SW 1271 (cell line): ENCODE measurements at places on chromosomes 2 and 18.

- DNase-seq = no peak
Measured at GRCh38 chr2:52976143-52976949, 791.3 kb upstream of the CHAC2 start.

DNA sequence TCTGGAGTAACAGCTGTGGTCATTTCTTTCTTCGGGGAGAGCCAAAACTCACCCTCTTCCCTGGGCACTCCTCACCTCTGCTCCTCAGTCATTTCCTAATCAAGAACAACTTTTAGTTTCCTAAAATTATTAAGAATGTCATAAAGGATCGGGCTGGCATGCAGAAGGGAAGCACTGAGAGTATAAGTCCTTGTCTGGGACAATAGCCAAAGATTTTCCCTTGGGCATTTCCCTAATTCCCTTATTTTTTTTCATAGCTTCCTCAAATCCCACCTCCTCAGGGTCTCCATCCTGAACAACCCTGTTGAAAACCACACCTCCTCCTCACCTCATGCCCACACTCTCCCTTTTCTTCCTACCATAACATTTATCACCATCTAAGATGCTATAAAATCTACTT, 115.0 kb downstream of the MREG start:
- no peak for DNase-seq

GRCh38 chr2:20717641-20718040, 50.7 kb downstream of the GDF7 start:
- DNase-seq = no peak

DNA sequence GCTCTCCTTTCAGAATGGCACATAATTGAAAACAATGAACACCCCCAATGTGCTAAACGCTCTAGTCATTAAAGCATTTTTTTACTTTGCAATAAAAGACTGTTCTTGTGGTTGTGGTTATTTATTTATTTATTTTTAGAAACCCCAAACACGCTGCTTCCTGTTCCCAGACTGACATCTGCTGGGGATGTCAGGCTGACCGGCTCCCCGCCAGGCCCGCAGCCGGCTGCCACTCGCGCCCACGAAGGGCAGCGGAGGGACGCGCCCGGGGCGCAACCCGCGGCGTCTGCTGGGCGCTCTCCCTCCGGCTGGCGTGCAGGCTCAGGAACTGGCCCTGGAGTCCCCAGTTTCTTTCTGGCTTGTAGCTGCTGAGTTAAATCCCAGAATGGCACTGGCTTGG, 83.1 kb upstream of the SP3 start:
- no peak for DNase-seq

GRCh38 chr2:37984589-37984988, 59.5 kb downstream of the RMDN2 start:
- peak; percentile 17 for DNase-seq

DNA sequence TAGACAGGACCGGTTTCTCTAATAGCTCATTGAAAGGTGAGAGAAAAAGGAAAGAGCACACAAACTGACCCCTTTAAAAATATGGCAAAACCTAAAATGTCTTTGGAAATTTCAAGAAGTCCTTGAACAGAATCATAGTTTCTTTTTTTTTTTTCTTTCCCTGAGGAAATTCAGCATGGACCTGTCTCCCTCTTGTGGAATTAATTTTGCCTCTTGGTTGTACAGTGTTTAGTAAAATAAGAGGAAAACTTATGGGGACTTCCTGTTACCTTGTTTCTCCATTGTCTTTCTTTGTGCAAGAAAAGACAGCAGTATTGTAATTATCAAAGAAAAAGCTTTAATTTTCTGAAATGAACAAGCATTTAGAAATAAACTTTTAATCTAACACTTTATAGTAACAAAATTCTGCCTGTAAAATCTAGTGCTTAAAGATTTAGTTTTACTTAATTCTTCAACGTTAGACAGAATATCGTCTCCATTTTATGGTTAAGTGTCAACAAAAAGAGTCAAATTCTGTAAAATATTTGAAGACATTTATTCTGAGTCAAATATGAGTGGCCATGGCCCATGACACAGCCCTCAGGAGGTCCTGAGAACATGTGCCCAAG, 176.3 kb upstream of the NABP1 start:
- DNase-seq = no peak

DNA sequence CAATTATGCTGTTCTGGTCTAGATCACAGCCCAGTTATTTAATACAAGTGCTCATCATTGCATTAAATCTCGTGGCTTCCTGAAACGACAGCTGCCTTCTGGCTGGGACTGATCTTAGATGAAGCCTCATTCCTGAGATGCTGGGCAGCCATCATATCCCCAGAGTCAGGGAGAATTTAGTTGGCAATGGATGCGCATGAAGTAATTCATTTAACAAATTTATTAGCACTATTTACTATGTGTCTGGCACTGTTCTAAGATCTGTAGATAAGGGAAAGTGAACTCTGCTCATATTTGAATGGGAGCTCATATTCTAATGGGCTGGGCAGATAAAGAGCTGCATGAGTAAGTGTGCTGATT, 244.7 kb downstream of the KCNS3 start:
- no peak for DNase-seq

GRCh38 chr18:75204269-75204731, 4.6 kb downstream of the PTGR3 start:
- no peak for DNase-seq

GRCh38 chr18:47883771-47884413, 46.6 kb downstream of the SMAD2 start:
- no peak for DNase-seq

GRCh38 chr18:13237641-13238040, 19.1 kb downstream of the LDLRAD4 start:
- DNase-seq = no peak

GRCh38 chr2:101107241-101107640, 43.9 kb downstream of the TBC1D8 start:
- no peak for DNase-seq

GRCh38 chr18:58671111-58671631, at the start of gene MALT1:
Gene MALT1 (plus strand): TSS chr18:58671465. CDS start chr18:58671644, 179 bp downstream.
- DNase-seq = peak; percentile 72

DNA sequence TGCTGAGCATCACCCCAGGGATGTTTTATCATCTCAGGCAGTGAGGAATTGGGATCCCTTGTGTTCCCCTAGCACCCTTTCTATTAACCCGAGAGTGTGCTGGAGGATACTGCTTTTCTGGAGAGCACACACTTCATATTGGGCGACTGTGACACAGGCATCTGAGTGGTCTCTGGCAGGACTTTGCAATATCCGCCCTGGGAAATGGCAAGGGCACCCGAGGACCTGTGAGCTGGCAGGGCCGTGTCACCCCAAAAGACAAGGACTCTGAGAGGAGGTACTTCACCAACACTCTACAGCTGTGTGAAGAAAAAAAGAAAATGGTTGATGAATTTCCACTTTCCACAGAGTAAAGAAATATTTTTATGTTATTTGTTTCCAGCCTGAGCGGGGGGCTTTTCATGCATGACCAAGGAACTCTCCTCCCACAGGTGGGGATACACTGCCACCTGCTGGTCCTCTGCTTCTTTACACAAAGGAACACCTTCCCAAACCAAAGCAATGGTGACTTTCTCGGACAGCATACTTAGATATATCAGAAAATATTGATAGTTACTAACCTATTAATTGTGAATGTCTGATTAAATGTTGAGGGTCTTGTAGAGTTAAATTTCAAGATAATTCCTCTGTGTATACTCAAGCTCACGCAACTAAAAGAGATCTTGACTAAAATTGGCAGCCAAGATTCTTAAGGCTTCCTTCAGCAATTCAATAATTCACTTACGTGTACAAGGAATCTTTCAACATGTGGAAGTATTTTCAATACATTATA, 45.9 kb upstream of the REG3G start:
- DNase-seq = no peak

DNA sequence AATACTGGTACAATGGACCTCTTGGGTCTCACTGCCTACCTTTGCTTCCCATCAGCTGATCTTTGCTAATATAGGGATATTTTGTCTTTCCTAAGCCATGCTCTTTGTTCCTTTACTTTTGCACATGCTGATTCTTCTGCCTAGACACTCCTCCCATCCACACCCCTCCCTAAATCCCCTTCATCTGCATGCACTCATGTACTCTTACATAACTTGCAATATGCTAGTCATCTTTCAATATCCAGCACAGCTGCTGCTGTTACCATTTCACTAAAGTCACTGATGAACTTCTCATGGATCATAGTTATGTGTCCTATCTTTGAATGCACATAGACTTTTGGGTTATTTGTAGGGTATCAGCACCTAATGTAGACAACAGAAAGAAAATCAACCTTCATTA, 18.5 kb upstream of the DTNA start:
- no peak for DNase-seq

GRCh38 chr2:122755281-122755780, 999.9 kb downstream of the TSN start:
- DNase-seq = no peak

DNA sequence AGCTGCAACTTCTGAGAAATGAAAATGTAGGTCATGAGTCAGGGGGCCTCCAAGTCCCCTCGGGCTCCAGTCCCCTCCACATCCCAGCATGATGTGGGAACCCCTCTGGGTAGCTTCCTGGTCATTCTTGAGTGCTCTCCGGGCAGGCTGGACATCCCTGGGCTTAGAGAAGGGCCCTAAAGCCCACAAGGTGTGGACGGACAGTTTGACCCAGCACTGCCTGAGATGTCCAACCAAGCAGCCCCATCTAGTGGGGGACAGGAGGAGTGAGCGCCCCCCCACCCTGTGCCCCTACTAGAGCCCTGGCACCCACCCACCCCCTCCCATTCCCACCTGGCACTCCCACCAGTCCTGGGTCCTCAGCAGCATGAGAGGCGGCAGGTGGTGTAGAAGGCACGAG, 46.0 kb downstream of the CYP27C1 start:
- no peak for DNase-seq

- DNase-seq = no peak
Measured at GRCh38 chr2:179569831-179570233, 291.6 kb downstream of the ZNF385B start.

DNA sequence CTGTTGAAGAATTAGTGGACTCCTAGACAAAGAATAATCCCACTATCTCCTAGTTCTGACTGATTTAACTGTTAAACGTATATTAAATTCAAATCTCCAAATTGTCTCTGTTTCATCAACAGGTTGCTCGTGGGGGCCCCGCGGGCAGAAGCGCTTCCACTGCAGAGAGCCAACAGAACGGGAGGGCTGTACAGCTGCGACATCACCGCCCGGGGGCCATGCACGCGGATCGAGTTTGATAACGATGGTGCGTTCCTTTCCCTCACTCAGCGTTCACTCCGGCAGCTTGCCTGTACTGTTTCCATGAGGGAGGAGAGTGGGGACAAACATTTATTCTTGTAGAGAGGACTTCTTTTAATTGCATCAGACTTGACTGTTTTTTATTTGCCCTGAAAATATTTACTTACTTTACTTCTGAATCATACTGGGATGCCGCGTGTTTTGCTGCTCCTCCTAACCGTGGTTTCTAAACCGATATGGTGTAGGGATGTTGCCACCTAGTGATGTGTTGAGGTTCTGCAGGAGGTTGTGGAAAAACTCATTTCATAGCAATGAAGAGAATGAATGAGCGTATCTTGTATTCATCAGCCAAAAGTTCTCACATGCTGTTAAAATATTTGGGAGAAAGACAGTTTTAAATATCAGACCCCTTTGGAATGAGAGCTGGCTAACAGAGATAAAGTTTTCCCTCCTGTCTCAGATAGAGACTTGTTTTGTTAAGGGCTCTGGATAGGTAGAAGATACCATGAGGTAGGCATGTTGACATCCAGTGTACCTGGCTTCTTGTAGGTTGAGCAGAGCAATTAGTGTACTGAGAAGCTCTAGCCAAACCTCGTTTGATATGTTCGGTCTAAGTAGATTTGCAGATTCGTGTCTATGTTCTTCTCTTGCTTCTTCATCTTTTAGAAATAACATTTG, 38.3 kb downstream of the ITGA6 start:
- no peak for DNase-seq

DNA sequence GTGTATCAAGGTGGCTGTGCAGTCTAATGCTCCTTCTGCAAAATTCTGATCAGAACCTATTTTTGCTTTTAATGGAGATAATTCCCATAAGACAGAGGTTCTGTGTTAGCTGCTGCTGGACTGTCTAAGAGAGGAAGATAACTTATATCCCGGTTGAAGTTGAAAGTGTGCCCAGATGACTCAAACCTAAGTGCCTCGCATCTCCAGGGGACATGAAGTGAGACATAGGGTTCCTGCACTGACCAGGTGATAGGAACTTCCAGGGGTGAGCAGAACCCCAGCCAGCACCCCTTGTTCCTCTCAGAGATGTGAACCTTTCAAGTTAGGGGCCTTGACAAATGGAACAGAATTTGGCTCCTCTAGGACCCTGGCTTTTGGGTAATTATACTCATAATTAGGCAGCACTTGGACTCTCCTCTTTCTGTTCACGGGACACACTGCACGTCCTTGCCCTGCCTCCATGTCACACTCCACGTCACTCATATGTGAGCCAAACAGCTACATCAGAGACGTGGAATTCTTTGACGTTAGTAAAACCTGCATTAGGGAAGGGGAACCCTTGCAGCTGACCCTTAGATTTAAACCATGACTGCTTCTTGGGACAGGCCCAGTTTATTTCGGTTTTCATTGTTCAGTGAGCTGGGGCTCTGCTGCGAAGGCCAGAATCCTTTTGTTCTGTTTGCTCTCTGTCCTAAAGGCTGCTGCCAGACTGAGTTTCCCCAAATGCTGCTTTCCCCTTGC, 104.5 kb upstream of the ALPP start:
- DNase-seq = no peak

DNA sequence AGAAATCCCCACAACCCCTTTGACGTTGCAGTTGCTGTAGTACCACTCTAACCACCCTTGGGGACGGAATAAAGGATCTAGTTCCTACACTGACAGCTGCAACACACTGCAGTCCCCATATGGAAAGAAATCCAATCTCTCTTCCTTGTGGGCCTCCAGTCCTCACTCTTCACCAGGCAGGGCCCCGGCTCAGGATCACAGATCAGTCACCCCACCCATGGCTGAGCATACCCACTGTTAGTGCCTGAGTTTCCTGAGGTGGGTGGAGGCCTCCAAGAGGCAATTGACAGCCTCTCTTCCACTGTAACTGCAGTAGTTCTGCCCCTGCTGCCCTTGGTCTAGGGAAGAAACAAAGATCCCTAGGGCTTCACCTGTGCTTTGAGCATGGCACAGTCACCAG, 670.0 kb upstream of the CDH2 start:
- DNase-seq = no peak

- DNase-seq = no peak
Measured at GRCh38 chr2:39492095-39492590, 55.1 kb upstream of the MAP4K3 start.

DNA sequence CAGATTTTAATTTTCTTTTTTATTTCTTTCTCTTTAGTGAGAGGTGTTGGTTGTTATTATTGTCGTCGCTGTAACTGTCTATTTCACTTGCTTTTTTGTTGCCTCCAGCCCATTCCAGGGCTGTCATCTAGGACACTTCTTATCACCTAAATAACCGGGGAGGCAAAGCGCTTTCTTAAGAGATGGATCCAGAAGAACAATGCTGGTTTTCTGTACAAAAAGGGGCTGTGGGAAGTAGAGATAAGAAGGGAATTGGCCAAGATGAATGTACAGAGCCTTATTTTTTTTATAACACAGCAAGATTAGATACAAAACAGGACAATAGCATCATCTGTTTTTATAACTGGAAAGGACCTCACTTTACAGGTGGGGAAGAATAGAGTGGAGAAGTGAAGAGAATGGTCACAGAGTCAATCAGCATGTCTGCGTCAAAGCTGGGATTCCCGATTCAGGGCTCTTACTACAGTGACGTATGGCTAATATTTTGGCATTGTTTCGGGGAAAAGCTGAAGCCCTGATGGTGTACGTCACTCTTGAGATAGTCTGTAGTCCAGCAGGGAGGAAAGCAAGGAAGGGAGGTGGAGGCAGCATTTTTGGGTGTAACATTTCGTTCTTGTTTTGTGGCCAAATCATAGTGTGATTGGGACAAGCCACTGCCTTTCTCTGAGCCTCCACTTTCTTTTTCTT, 23.2 kb downstream of the IL1B start:
- no peak for DNase-seq
